Upper lobe of left lung (tissue), 6 donors: ENCODE measurements at places on chromosomes 4 and X. TPM values are rescaled to one million over a fixed set of nuclear protein-coding genes. Genes with fewer than 3 reads are reported as not detected.

GRCh38 chrX:21766101-21766500, 8.2 kb upstream of the SMPX start:
- DNase-seq: no peak

ARMCX5 gene
- total RNA-seq: 12.9 TPM

- no peak for DNase-seq
These were observed 19.4 kb downstream of the SEPTIN11 start for GRCh38 chr4:76968937-76969336.

- DNase-seq: peak; percentile 92
These were observed 791 bp downstream of the GUCY1B1 start for GRCh38 chr4:155759372-155760252.

CLCN5 gene
- total RNA-seq: 8.1 TPM
